ENCODE measurements at places on chromosomes 16 and 17.

DNA sequence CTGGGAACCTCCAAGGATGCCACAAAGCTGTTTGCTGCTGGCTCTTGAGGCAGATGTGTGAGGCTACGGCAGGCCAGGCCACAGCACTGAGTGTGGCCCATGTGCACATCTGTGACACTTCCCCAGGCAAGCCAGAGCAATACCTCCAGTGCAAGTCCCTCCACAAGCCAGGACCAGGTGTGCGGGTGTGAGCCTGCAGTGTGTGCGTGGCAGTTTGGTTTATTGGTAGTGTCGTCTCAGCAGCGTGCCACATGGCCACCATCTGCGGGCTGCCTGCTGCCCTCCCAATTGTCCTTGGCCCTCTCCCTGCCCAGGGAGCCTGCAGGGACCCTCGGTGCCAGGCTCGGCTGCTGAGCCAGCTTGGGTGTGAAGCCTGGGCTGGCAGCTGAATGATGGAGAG, 9.9 kb upstream of the SREBF1 start:
- no peak for DNase-seq

- no peak for DNase-seq
These were observed 387.6 kb upstream of the MAF start for GRCh38 chr16:79988089-79988488.

- DNase-seq: no peak
These were observed 31.9 kb downstream of the ARHGAP23 start for GRCh38 chr17:38460082-38460715.

- no peak for DNase-seq
These were observed 21.9 kb downstream of the CRK start for GRCh38 chr17:1434150-1434549.

- DNase-seq: no peak
These were observed 32.0 kb downstream of the GSE1 start for GRCh38 chr16:85645021-85645589.

DNA sequence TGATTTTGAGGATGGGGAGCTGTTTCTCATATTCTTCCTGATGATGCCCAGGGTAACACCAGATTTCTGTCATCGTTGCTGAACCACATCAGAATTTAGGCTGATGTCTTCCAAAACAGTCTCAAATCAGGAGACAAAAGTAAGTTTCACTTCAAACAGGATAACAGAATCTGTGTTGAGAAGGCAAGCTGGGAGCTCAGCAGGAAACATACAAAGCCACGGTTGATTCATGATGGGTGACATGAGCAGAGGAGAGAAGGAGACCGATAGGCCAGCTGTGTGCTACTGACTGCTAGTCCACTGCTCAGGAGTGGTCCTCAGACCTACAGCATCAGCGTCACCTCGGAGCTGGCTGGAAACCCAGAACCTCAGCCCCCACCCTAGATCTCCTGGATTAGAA, 62.9 kb upstream of the RCVRN start:
- DNase-seq: no peak

GRCh38 chr17:9144502-9145249, 123.4 kb downstream of the NTN1 start:
- no peak for DNase-seq

DNA sequence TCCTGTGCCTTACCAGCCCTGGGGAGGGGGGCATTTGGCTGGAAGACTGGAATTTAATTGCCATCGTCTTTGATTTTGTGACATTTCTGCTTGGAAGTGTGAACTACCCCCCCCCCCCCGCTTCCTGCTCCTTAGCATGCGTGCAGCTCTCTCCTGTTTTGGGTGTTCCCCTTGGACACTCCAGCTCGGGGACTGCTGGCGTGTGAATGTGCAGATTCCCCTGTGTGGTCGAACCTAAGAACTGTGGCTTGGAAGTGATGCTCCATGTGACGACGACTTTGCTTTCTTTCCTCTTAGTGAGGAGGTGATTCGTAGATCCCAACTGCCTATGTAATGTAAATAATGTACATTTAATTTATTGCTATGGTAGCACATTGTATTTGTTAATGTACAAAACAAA, 26.1 kb downstream of the OR1D5 start:
- DNase-seq: no peak

GRCh38 chr17:82602986-82603710, 45.1 kb downstream of the WDR45B start:
- no peak for DNase-seq

- DNase-seq: no peak
These were observed 450.3 kb upstream of the CDH11 start for GRCh38 chr16:65572156-65572555.

- peak; percentile 10 for DNase-seq
These were observed 35.0 kb upstream of the ASIC2 start for GRCh38 chr17:33328129-33328528.

DNA sequence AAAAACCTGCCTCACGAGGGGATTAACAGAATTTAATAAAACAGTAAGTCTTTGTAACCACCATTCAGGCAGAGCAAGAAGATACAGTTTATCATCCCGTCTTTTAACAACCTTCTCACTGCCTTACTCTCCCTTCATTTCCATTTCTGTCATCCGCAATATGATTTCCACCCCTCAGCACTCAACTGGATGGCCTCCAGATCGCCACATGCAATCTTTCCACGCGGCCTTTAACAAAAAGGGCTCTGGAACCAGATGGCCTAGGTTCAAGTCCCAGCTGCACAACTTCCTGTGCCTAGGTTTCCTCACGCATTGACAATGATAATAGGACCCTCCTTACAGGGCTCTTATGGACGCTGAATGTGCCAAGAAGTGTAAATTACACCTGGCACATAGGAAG, 103.6 kb downstream of the GAS7 start:
- no peak for DNase-seq

DNA sequence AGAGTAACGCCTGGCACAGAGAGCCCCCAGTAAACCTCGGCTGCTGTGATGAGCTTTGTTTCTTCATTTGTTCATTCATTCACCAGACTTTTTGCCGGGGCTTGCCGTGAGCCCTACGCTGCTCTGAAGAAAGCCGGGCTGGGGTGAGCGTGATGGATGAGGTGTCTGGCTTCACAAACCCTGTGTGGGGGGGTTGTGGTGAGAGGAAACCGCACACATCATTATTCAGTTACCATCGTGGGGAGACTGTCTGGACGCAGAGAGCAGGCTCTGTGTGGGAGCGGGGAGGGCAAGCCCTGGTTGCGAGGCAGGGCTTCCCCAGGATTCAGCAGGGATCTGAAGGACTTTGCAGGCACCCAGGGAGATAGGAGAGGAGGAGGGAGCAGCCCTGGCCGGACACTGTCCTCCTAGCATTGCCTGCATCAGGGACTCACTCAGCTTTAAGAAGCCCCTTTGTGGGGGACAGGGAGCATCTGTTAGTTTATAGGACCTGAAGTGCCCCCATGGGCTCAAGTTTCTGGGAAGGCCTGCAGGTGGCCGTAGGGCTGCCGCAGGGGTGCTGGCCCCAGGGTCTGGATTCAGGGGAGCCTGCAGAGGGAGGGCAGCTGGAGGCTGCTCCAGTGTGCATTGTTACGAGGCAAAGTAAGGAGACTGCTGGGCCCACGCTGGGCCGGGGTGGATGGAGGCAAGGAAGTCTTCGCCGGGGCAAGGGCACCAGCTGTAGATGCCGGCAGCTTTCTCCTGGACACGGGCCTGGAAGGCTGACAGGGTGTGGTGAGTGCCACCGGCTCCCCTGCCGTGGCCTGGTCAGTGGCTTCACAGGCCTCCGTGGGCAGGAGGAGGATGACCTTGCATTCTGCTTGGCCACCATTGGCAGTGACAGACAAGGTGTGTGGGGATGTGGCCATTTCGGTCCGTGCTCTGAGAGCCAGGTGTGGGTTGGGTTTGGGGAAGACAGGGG, 334.5 kb downstream of the SEC14L1 start:
- no peak for DNase-seq

DNA sequence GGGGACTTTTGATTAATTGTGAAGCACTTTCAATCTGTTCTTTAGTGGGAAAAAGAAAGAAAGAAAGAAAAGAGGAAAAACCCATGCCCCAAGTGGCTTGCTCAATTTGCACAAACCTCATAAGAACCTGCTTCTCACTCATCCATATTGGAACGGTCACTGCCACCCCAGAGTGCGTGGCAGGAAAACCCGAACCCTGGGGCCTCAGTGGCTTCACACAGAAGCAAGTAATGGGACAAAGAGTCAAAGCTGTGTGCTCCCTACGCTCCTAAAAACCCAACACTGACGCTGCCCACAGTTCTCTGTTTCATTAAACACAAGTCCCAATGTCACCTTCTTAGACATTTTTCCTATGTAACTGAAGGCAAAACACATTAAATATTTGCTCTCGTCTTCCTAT, 1.2 kb downstream of the SLC6A4 start:
- no peak for DNase-seq

- no peak for DNase-seq
These were observed 32.7 kb downstream of the TLE7 start for GRCh38 chr16:71409011-71409775.

DNA sequence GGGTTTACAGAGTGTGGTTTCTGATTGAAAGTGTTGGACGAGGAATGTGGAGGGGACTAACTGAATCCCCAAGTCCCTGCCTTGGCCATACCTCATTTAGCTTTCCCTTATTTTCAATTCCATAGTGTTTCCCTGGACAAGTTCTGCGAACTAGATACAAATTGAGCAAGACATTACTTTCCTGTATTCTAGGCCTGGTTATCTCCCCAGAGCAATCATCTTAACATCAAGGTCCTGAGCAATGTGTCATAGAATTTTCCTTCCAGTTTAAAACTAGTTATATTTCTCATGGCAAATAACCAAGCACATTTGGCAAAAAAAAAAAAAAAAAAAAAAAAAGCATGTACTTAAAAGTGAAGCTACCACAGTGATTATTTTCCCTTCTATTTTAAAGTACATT, 330.1 kb downstream of the CDH11 start:
- no peak for DNase-seq

- no peak for DNase-seq
These were observed 51.6 kb upstream of the DNAH17 start for GRCh38 chr17:78628547-78629435.

- DNase-seq: no peak
These were observed 252.5 kb downstream of the SLC39A11 start for GRCh38 chr17:72840019-72840418.

GRCh38 chr17:57566721-57567120, 178.4 kb downstream of the CCDC182 start:
- no peak for DNase-seq

DNA sequence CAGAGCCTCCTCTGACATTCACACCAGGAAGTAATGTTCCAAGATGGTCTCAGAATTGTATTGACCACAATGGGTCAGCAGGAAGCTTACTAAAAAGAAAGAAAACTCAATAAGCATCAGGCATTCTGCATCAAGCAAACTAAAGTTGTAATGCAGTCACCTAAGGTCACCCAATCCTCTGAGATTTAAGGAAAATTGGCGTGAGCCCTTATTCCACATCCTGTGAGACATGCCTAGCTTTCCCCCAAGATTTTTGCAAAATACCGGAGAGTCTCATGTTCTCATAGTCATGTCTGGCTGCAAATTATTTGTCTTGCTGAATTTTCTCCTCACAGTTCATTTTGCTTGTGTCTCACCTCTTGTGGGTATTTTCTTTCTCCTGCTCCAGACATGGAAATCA, 417.1 kb upstream of the SOX9 start:
- DNase-seq: no peak

DNA sequence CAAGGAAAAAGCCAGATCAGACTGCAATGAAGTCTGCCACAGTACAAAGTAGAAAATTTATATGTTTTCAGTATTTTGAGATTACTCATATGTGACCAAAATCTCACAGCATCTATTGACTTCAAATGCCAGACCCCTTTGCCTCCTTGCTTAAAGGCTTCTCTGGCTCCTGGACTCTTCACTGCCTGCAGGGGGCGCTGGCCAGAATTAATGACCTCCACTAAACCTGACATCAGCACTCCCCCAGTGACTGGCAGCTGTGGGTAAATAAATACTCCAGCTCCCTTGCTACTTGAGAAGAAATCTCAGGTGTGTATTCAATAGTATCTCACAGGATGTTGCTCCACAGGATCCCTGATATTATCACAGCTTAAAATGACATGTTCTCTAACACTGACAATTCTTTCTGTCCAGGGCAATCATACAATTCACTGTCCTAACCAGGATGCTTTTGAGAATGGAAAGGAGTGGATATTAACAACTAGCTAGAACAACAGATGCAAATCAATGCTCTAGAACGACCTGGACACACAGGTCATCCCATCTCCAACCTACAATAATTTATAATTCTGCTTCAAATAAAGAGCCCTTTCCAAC, 4.0 kb downstream of the BECN1 start:
- no peak for DNase-seq

GRCh38 chr16:13767215-13767614, 152.7 kb upstream of the ERCC4 start:
- no peak for DNase-seq

DNA sequence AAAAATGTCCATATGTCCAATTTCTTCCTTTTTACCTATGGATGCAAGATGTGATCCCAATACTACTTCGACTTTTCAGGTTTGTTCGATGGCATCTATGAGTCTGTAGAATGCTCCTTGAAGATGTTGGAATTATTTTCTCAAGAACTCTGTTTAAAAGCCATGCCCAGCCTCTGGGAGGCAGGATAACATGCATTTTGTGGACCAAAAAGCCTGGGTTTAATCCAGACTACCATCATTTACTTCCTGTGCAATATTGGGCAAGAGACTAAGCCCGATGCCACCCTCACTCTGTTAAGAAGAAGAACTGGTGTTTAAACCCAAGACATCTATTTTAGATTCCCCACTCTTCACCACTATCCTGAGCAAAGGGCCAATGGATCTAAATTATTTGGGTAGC, 42.8 kb upstream of the SALL1 start:
- no peak for DNase-seq

DNA sequence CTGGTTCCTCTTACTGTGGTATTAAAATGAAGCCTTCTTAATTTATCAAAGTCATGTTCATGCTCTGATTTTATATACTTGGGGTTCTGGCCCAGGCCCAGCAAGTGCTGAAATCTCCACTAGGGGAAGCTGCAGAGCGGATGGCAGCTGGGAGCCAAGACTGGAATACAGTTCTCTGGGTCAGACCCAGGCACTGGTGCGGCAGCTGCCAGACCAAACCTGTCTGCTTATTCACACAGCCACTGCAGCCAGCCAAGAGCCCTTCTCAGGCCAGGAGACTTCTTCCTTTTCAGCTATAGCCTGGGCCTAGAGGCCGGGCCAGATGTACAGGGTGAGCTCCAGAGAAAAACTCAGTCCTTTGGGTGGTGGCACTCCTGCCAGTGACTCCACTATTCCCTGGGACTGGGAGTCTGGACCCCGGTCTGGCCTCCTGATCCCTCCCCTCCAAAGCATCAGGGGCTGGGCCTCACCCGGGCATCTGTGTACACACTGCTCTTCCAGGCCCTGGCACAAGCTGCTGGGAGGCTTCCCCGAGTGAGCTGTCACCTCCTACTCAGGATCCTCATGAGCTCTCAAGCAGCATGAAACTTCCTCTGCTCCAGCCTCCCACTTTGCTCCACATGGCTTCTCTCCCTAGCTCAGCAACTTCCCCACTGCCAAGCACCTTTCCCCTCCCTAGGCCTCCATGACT, 24.4 kb downstream of the ATP6V0D1 start:
- DNase-seq: no peak

Measured in right kidney (tissue), 9 donors.